ENCODE measurements at places on chromosomes 7 and 10.
A peak's percentile ranks its signal among the peaks of the same experiment; 100 is the strongest.

GRCh38 chr7:129218514-129219062, 6.2 kb upstream of the AHCYL2 start:
- DNase-seq = peak; percentile 18

DNA sequence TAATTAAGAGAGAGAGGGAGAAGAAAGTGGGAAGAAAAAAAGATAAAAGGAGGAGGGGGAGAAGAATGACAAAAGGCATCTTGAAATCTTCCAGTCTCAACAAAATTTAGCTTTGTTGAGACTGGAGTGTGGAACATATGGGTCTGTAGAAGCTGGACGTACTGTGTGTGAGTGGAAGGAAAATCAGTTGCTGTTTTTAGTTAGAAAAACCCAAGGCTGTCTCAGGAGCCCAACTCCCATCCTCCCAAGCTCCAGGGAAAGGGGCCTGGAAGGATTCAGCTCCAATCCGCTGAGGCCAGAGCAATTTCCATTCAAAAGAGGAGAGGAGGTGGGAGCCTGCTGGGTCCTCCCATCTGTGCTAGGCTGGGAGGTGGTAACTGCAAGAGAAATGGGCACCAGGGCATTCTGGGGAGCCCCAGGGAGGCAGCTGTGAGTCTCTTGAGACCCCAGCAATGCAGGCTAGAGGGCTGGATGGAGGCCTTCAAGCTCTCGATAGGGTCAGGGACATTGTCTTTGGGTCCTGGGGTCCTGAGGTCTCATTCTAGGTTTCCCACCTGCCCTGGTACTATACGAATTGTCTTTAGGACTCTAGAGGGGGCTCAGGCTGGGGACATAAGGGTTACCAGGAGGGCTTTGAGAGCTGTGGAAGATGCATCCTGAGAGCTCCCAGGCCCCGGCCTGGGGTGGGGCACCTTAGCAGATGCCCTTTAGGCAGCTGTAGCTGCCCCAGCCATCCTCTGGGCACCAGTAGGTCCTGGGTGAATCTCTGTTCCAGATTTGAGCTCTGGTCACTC, 21.4 kb downstream of the ADCYAP1R1 start:
- no peak for DNase-seq

DNA sequence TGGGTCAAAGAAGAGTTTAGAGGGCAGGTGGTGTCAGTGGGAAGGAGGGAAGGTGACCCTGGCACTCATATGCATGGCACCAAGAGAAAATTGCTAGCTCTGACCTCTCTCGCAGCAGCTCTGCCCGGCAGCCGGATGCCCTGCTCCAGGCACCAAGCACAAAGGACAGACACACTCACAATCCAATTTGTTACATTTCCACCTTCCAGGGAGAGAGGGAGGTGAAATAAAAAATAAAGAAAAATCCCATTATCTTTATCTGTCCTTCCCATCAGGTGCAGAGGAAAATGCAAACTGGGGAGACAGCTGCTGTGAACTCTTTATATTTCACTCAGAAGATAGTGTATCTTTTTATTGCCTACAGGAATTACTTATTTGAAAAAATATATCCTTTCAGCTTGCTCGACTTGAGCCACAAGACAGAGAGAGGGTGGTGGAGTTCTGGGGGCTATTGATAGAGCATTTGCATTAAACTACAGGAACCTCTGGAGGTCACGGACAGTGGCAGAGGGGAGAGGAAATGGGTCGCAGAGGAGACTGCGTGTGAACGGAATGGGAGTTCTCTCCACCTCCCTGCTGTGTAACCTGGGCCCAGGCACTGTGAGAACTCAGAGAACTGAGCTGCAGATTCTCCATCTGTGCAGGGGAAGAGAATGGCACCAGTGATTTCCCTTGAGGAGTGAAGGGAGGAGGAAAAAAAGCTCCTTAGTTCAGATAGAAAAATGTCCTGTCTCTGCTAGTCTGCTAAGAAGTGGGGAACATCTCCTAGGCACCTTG, 421.4 kb downstream of the PLXNA4 start:
- DNase-seq = no peak

DNA sequence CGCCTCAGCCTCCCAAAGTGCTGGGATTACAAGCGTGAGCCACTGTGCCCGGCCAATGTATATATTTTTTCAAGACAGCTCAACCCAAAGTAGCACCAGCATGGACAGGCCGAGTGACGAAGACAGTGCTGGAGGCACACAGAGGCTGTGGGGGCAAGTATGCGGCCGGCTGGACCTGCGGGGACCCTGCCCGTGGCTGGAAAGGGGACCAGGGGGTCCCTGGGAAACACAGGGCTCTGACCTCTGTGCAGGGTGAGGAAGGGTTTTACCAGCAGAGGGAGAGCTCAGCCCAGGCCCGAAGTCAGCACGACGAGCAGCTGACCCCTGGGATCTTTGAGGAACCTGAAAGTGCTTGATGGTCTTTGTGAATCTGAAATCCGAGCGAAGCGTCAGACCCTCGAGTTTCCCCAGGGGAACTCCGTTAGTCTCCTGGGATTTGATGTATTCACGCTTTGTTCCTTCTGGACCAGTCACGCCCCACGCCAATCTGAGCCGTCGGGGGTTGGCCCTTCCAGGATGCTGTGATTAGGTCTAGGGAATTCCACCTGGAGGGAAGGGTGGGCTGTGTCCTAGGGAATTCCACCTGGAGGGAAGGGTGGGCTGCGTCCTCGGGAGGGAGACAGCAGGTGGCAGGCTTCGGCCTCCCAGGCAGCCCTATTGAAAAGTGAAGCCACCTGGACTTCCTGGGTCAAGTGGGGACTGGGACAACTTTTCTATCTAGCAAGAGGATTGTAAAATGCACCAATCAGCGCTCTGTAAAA, 10.9 kb upstream of the ZFAND2A start:
- DNase-seq = no peak

- DNase-seq = no peak
Observed at GRCh38 chr7:90661290-90662151, 65.4 kb downstream of the CDK14 start.

GRCh38 chr7:7099584-7100014, 82.7 kb upstream of the C1GALT1 start:
- DNase-seq = peak; percentile 12

- DNase-seq = peak; percentile 3
Observed at GRCh38 chr7:104548861-104549260, 220.5 kb downstream of the LHFPL3 start.

DNA sequence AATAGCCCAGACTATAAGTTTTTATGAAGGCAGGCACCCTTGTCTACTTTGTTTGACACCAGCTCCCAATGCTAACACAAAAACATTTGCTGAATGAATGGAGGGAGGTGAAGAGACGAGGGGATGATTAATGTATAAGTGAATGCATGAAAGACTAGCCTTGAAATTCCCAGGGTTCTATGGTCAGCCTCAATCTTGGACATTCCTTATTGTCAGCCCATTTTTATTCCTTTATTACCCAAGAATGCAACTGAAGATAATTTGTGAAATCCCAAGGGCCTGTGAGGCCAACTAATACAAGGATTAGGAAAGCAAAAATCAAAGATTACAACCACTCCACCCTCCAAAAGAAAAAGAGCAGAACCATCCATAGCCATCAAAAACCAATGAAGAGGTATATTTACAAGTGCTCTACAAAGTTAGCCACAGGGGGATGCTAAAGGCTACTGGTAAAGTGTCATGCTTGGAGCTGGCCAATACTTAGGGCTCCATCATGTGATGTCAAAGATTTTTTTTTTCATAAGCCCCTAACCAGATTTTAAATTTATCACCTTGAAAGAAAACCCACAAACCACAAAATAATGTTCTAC, 40.0 kb upstream of the ASAH2 start:
- no peak for DNase-seq

GRCh38 chr10:7317786-7318446, 92.9 kb downstream of the SFMBT2 start:
- DNase-seq = no peak

DNA sequence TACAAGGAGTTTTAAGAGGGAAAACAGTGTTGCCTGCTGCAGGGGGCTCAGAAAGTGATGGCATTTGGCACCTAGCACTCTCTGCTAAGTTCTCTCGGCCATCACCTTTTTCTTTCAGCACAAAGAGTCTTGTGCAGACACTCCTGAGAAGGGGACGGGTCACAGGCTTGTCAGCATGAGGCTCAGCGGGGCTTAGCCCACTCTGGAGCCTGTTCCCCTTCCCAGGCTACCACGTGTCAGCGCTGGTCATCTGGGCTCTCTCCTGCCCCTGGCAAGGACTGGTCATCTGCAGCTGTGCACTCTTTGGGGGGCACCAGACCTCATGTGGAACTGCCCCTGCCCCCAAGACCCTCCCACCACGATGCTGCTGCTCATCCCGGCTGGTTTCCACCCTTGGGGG, 152.1 kb upstream of the MKI67 start:
- no peak for DNase-seq

GRCh38 chr10:30182191-30183054, 123.0 kb upstream of the JCAD start:
- no peak for DNase-seq

- no peak for DNase-seq
Observed at GRCh38 chr7:32219416-32219815, 149.2 kb upstream of the PDE1C start.

DNA sequence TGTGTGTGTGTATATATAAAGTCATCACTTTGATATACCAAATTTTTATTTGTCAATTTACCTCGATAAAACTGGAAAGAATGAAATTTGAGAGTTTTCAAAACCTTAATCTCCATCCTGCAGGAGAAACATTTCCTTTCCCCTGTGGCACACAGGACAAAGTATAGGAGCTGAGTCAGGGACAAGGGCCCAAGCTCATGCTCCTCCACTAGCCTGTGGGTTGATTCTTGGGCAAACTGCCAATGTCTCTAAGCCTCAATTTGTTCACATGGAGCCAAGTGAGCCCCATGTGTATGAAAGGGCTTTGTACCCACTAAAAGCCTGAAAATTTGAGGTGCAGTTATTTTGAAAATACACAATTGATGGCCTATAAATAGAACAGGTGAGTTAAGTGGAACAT, 60.3 kb upstream of the IL6 start:
- no peak for DNase-seq

DNA sequence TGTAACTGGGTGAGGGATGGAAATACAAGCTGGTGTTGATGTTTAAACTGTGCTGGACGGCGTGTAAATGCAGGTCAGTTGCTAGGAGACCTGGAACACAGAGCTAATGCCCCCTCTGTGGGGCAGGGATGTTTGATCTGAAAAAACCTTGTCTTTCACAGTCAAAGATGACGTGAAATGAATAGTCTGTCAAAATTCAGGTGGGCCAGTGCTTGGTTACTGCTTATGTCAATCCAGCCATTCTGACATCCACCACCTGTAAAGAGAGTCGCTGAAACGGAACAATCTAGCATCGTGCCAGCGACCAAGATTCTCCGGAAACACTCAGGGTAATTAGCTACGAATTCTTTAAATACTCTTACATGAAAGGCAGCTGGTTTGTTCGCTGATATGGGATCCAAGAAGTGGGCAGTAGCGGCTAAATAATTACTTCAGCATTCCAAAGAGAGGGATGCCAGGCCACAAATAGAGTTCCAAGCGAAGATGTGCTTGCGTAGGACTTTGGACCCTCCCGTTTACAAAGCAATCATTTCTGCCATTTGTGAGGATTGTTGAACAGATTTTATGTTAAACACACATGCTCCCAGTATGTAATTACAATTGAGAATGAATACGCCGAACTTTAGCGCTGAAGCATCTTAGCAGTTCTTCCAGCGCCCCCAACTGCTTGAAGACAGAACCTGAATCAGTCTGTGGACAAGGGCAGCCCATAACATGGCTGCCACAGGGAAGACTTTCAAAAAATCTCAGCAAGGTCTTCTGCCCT, 7.3 kb upstream of the ASB4 start:
- DNase-seq = no peak

DNA sequence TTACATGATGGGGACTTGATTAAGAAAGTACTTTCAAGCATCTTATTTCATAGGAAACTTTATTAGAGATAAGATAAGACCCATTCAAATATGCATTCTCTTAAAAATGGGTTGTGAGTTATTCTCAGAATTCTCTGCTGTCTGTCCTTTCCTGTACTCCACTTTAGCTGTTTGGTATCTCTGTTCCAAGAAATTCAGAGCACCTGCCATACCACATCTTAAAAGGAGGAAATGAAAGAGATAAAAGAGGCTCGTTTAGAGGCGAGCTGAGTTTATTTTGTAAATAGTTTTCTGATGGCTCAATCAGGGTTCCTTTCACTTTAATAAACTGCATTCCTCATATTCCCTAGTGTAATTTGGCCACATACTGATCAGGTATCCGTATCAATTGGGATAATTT, 87.2 kb downstream of the MDFIC start:
- DNase-seq = no peak

DNA sequence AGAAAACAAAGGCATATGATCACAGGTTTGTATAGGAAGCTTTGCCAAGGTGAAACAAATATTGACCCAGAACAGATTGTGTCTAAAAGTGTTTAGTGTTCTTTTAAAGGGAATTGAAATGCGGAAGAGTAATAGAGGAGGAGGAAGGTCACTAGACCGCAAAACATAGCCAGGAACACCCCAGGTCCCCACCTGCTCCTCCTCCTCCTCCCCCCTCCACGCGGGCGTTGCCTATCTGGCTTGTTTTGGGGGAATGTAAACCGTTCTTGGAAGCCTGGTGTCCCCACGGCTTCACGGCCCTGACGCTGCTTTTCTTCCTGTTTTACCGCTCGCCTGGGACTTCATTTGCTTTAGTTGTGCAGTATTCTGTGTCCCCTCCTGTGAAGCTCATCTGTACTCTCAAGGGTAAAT, 81.0 kb upstream of the PFKP start:
- DNase-seq = no peak

DNA sequence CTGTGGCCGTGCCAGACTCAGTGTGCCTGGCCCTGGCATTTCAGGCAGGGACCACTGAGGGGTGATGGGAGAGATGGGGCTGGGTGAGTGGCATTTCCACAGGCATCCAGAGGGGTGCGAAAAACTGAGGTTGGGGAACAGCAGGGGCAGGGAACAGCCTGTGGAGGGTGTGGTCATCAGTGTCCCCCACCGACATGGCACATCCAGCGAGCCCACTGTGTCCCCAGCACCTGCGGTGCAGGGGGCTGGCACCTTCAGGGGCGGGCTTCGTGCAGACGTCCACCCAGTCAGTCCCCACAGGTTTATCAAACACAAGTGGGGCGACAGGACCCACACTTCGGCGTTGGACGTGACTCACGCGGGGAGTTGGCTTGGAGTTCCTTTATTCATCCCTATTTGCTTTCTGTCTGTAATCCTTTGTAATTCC, 14.8 kb downstream of the CUX1 start:
- DNase-seq = no peak
